Right ventricle myocardium superior (tissue), 1 donor: ENCODE measurements at places on chromosomes 5 and 9.

GRCh38 chr5:159322180-159322579 lies 8.1 kb downstream of the IL12B start:
- no peak for DNase-seq

DNA sequence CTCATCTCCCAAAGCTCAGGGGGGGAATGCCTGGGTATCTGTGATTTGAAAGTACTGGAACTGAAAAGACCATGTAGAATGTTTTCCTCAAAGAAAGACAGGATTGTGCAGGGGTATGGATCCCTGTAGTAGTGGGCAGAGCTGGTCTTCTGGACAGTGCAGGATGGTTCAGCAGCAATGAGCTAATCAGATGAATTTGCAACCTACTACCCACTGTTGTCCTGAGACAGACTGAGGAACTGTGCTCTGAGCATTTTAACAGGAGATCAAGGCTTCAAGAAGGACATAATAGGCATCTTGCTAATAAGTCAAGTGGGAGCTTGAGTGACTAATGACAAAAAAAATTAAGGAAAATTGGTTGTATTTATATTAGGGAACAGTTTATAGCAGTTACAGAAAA lies 61.7 kb downstream of the FYB1 start:
- DNase-seq = no peak

GRCh38 chr5:65926276-65926783 lies at the start of gene ERBIN:
TSS of gene ERBIN (plus strand) at chr5:65926575. CDS start at chr5:65992719, 66,144 bp downstream.
- DNase-seq = peak; percentile 87

GRCh38 chr9:97794666-97795065 lies 58.4 kb upstream of the FOXE1 start:
- no peak for DNase-seq

- DNase-seq = no peak
Observed at GRCh38 chr5:150274811-150275210, 14.8 kb downstream of the CAMK2A start.

GRCh38 chr5:51230336-51230735 lies 152.9 kb upstream of the ISL1 start:
- DNase-seq = no peak

DNA sequence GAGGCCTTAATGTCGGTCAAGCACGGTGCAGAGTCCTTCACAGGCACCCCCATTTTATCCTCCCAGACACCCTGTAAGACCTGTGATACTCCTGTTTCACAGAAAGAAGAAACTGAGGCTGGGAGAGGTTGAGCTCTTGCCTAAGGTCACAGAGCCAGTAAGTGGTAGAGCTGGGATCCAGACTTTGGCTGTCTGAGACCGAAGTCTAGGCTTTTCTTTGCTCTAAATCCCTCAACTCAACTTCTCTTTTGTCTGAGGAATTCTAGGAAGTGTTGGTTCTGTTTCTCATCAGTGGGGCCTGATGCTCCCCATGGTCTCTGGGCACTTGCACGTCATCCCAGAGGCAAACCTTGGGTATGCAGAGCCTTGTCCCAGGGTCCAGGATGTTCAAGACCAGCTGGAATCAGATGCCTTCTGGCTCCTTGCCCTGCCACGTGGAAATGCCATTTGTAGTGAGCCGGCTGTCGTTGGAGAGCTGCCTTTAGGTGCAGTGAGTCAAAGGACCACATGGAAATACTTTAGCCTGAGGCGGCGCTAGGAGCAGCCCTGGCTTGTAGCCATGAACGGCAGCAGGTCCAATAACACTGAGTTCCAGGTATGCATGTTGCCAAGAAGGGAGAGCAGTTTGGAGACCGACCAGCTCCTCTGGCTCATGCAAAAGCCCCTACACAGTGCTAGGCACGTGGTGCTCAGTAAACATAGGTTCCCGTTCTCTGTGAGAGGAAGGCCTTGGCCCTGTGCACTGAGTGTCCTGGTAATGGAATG lies 9.2 kb downstream of the DCANP1 start:
- DNase-seq = peak; percentile 61

DNA sequence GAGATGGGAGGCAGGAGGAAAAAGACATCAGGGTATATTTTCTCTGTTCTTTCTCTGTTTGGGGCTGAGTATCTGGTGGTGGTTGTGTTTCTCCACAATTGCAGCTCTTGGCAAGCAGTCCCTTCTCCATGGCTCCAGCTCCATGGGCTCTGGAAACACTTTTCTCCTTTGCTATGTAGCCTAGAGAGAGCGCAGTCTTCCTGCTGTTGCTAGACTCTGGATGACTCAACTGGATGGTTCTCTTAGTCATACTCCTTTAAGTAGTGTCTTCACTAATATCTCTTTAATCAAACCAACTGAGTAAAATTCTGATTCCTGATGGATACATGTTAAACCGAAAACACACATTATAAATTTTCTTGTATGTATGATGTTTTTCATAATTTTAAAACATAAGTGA lies 3.3 kb upstream of the PLGRKT start:
- no peak for DNase-seq
